Right forelimb (tissue), 1 donor: ENCODE measurements at places on chromosomes 12 and 14.

DNA sequence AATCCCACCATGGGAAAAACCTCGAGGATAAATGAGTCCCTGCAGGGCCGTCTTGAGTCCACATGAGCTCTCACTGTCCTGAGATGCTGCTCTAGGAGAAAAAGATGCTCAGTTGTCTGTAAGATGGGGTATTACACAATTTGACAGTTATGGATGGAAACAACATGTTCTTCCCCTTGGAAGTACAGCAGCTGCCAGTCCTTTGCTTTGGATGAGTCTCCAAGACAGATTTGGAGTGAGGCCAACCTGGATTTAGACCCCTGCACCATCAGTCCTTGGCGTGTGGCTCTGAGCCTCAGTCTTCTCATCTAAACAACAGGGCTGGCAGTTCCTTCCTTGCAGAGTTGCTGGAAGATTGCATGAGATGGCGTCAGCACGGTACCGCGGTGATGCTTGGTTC is 309.1 kb upstream of the FKBP4 start:
- DNase-seq, result no peak

DNA sequence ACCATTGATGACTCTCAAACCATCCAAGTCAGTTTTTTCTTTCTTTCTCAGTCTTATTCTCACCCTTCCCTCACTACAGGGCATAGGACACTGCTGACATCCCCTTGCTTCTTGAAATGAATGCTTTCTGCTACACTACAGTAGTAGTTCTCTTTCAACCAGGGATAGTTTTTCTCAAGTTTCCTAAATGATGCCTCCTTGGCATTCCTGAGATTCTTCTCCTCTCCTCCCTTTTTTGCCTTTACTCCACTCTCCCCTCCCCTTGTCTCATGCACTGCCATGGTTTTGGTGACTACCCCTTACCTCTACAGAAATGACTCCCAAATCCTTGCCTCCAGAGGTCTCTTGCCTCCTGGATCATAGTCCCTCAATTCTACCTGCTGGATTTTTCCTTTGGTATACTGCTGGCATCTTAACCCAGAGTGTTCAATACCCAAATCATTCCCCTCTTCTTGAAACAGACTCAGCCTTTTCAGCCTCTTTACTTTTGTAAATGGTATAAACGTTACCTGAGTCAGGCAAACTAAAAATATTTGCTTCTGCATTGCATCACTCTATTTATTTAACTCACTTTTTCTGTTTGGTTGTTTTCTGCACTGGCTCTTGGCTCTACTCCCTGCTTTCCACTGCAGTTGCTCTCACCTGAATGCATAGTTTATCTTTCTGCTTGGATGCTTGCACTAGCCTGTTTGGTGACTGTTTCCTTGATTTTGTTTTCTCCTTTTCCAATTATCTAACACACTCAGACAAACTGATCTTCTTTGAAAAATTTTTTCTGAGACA is 211.6 kb upstream of the IGF1 start:
- no peak for DNase-seq

DNA sequence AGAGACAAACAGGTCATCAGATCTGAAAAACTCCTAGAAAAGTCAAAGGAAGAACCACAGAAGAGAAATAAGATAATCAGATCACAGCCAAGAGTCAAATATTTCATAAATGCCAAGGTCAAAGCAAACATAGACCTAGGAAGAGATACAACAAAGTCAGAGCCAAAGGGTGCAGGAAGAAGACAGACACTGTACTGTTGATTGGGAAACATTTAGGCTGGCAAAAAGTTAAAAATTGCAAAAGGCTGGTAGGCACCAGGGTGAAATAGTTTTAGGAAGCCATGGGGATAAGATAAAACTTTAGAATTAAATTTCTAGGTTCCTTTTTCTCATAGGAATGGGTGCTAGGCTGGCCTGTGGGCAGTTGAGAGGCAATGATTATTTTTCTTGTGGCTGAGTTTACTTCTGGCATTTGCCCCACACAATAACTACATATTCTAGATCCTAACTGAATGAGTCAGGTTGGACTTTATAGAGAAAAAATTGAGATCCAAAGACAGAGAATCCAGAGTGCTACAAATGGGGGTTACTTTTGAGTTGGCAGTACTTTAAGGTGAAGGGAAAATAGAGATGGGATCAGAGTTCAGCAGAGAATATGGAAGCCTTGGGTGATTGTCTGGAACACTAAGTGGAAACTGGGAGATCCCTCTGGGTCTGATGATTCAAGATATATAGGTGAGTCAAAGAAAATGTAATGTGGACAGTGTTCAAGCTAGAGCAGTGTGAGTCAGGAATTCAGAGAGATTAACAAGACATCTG is 215.5 kb downstream of the C12orf50 start:
- no peak for DNase-seq

DNA sequence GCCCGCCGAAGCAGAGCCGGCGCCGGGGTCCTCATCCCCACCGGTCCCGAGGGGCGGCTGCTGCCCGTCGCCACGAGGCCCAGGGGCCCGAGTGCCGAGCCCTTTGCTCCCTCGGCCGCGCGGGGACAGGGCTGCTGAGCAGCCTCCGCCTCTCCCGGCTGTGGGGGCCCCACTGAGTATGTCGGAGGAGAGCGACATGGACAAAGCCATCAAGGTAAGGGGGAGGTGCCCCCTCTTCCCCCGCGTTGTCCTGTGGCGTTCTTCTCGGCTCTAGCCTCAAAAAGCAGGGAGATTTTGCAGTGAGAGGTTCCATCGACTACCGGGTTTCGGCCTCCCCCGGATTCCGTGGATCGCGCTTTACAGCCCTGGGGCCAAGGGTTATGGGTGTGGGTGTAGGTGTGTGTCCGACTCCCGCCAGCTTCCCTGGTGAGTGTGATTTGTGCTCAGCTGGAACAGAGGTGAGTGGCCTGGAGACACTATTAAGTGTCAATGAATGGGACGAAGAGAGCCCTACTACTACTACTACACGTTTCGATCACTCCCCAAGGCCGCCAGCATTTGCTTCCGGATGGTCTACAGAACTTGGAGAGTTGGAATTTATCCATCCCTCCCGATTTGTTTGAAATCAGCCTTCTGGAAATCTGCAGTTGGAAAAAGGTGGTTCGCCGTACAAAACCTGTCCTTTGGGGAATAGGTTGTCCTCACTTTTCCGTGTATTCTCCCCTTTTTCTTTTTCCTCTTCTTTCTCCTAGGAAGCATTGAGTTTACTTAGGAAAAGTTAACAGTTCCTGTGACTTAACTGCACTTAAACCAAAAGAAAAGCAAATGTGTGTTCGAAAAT is 748 bp downstream of the MAPKAPK5 start:
- peak; percentile 45 for DNase-seq

GRCh38 chr14:71472356-71473340 is 459.6 kb upstream of the RGS6 start:
- DNase-seq, result no peak

DNA sequence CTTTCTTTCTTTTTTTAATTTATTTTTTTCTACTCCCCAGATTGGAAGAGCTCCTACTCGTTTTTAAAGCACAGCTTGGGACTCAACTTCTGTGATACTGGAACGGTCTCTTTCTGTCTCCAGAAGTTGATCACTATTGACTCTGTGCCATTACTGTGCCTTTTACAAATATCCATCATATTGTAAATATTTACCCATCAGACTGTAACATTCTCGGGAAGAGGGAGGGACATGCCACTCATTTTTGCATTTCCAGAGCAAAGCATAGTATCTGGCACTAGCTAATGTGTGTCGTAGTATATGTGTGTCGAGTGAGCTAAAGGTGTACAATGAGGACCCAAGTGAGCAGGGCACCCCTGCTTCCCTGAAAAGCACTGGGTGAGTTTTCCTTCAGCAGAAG is 24.0 kb upstream of the GSG1 start:
- DNase-seq, result no peak

- no peak for DNase-seq
Observed at GRCh38 chr12:70660620-70661219, 23.5 kb upstream of the PTPRB start.

- DNase-seq, result peak; percentile 54
Observed at GRCh38 chr14:53537422-53538315, 384.5 kb upstream of the DDHD1 start.

- DNase-seq, result no peak
Observed at GRCh38 chr14:62528296-62528695, 517.0 kb downstream of the KCNH5 start.

GRCh38 chr12:50546441-50547318 is 41.9 kb downstream of the DIP2B start:
- no peak for DNase-seq

GRCh38 chr14:56759633-56760032 is 50.6 kb downstream of the OTX2 start:
- no peak for DNase-seq

DNA sequence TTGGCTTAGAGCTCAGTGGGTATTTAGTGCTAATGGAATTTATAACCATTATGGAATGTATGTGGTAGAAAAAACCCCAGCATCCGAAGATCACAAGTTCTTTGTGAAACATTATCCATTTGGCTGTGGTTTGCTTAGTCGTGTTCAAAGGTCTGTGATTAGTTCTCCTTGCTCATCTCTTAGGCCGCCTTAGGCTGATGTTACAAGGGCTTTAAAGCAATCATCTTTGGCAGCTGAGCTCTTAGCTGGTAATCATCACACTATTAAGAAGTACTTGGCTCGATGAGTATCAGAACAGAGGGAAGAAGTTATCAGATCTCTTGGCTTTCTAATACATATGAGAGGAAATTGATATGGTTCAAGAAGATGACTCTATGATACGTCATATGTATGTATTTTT is 124.1 kb upstream of the E2F7 start:
- DNase-seq, result no peak

DNA sequence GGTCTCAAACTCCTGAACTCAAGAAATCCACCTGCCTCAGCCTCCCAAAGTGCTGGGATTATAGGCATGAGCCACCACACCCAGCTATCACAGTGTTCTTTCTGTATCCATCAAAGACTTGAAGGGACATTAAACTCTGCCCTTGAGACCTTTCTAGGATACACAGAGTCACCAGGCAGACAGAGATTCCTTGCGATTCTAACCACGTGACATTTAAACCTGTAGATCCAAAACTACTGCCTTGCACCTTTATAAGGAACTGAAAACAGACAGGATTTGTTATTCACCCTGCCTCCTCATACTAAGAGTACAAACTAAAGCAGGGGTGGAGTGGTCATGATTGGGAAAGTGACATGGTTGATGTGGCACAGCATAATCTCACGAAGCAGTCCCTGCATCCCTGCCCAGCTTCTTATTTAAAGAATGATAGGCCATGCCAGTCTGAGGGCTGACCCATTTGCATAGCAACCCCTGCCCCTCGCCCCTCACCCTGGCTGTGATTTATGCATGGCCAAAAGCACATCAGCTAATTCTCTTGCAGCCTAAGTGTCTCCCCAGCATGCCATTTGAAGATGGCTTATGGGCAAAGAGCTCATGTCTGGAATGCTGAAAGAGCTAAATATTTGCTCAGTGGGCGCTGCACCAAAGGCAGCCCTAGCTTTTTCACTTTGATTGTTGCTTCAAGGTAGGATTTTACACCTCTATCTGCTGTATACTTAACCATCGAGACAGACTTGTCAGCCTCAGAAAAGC is 43.2 kb upstream of the MYBPC1 start:
- no peak for DNase-seq

- no peak for DNase-seq
Observed at GRCh38 chr12:87467936-87468335, 561.3 kb downstream of the C12orf50 start.

DNA sequence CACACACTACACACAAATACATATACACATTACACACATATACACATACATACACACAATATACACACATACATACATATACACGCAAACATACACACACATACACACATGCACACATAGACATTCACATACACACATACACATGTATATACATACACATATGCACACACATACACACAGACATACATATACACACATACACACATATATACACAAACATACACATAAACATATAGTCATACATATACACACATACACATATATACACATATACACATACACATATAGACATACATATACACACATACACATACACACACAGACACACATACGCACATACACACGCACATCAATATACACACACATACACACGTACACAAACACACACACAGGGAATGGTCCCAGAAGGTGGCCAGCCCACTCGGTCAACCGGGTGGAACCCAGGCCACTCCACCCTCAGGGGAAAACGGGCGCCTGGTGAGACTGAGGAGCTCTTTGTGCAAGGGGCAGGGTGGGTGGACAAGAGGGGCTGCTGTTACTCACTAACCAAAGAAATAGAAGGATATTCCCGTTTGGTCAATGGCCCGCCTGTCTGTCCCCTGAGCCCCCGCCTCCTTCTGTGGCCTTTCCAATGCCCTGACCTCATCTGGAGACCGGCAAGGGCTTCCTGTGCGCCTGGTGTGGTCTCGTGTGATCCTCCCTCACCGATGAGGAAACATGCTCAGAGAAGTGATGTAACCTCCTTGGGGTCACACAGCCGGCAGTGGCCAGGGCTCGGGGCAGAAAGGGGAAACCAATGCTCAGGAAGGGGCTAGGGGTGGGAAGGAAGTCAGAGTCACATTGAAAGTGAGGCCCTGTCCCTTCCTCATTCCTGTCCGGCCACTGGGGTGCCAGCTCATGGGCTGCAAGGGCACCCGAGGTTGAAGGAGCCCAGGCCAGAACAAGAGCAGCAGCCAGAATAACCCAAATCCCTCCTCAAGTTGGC is 5.3 kb downstream of the TRPV4 start:
- DNase-seq, result no peak

DNA sequence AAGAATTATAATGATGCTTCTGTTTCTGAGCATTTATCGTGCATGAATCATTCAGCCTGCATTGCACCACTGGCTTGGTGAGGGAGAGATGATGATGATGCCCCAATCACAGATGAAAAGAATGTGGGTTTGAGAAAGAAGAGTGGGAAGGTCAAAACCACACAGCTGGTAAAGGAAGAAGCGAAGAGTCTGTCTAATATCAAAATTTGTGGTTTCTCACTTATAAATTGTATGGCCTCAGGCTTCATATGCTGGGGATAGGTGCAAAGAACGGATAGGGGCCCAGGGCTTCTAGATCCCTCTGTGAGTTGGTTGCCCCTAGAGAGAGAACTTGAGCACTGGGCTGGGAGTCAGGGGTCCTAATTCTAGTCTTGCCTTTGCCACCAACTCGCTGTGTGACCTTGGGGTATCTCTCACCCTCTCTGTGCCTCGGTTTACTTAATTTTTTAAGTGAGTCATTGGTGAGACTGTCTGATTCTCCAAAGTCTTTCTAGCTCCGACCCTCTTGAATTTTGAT is 2.2 kb downstream of the OASL start:
- no peak for DNase-seq

- DNase-seq, result no peak
Observed at GRCh38 chr14:91152499-91152898, 38.6 kb downstream of the DGLUCY start.

- no peak for DNase-seq
Observed at GRCh38 chr12:89791286-89791685, 82.6 kb upstream of the ATP2B1 start.

GRCh38 chr14:93133464-93133863 is 17.7 kb upstream of the ITPK1 start:
- no peak for DNase-seq

DNA sequence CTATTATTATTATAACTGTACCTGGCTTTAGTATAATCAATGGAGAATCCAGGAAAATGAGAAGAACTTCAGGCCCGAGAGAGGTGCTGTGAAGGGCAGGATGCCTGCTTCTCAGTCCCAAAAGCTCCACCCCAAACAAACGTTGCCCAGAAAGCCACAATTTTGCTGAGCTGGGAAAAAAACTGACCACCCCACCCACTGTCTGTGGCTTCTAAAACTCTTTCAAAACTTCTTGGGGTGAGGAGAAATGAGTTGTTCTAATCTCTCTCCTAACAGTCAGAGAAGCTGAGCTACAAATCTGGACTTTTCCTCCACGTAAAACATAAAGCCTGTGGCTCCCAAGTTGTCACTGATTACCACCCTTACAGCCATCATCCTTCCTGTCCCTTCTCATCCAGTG is 13.4 kb downstream of the VDR start:
- DNase-seq, result no peak
